ENCODE measurements at places on chromosomes 11 and 22.

DNA sequence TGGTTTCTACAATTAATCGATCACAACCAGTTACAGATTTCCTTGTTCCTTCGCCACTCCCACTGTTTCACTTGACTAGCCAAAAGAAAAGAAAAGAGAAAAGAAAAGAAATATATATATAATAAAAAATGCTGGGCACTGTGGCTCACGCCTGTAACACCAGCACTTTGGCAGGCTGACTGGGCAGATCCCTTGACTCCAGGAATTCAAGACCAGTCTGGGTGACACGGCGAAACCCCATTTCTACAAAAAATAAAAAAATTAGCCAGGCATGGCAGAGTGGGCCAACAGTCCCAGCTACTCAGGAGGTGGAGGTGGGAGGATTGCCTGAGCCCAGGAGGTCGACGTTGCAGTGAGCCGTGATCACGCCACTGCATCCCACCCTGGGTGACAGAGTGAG, 83.8 kb downstream of the NAT10 start:
- no peak for DNase-seq

GRCh38 chr11:43579171-43579918, 101.2 kb upstream of the HSD17B12 start:
- no peak for DNase-seq

DNA sequence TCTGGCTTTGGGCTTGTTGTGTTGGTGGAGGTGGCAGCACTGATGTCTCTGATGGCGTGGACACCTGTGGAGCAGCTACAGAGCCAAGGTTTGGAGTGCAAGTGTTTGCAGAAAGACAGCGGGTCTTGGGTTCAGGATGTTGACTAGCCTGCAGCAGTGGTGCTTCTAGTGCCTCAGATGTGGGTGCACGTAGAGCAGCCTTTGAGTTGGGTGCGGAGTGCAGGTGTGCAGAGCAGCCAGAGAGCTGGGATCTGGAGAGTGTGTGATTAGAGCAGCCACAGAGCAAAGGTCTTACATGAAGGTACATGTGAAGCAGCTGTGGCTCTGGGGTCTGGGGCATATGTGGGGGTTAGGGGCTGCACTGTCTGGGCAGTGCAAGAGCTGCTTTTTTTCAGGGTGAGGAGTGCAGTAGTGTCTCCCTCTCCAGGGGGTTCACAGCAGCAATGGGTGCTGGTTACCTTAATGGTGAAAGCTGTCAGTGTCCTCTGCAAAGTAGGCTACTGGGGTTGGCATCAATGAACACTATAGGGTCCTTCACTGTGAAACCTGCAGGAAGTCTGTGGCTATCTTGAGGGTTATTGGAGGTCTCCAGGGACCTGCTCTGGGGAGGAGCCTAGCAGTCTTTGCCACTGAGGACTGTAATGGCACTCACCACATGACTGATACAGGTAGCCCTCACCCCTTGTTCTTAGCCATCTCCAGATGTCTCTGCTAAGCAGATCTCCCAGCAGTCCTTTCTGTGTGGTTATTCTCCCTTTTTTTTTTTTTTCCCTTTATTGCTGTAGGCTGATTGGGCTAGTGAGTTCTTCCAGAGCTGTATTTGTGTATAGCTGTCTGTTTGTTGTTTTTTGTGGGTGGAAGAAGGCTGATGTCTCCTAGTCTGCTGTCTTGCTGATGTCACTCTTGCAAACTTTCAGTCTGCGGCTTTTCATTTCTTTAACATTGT, 14.3 kb downstream of the BIRC2 start:
- DNase-seq: no peak

DNA sequence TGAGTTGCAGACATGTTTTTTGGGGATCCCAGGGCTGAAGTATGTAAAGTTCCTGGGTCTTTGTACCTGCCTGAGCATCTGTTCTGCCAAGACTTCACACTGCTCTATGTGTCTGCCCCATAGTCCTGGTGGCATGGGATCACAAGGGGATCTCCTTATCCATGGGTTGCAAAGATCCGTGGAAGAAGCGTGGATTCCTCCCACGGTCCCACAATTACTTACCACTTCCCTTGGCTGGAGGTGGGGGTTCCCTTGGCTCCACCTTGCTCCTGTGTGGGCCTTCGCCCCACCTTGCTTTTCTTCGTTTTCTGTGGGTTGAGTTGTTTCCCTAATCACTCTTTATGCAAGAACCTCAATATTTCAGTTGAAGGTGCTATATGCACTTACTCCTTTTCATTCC, 157.4 kb upstream of the CHORDC1 start:
- DNase-seq: no peak
